ENCODE measurements at places on chromosomes 6 and 20. TPM values are rescaled to one million over a fixed set of nuclear protein-coding genes. Genes with fewer than 3 reads are reported as not detected.

TLDC2 gene
- not detected for total RNA-seq

SAPCD1 gene
- total RNA-seq, result 6.0 TPM

MYCT1 gene
- 0.55 TPM for total RNA-seq

IDH3B gene
- total RNA-seq, result 261 TPM

COL10A1 gene
- total RNA-seq, result not detected

ZKSCAN3 gene
- 1.9 TPM for total RNA-seq

DPPA5 gene
- not detected for total RNA-seq

SYNDIG1 gene
- total RNA-seq, result not detected

XKR7 gene
- total RNA-seq, result not detected

HCRTR2 gene
- total RNA-seq, result not detected

ARG1 gene
- total RNA-seq, result not detected

PHACTR3 gene
- 26.4 TPM for total RNA-seq

TPX2 gene
- total RNA-seq, result 128 TPM

CALHM6 gene
- total RNA-seq, result not detected

GUCA1A gene
- total RNA-seq, result not detected

TAF4 gene
- 9.6 TPM for total RNA-seq

LY6G6C gene
- total RNA-seq, result 0.22 TPM

VNN1 gene
- total RNA-seq, result 0.12 TPM

GRM1 gene
- total RNA-seq, result not detected

CLDN20 gene
- total RNA-seq, result not detected

SLC32A1 gene
- not detected for total RNA-seq

TRIM38 gene
- 6.4 TPM for total RNA-seq

WFDC12 gene
- total RNA-seq, result not detected

CTCFL gene
- not detected for total RNA-seq

SRMS gene
- 0.63 TPM for total RNA-seq

KHDRBS2 gene
- not detected for total RNA-seq

SLC4A11 gene
- total RNA-seq, result 26.8 TPM

AGPAT4 gene
- 3.9 TPM for total RNA-seq

CD24 gene
- 125 TPM for total RNA-seq

TINAG gene
- not detected for total RNA-seq

GTF3C6 gene
- total RNA-seq, result 59.2 TPM

NOTCH4 gene
- total RNA-seq, result 1.7 TPM

MOCS1 gene
- 6.0 TPM for total RNA-seq

RNF39 gene
- 4.2 TPM for total RNA-seq

All from PC-3 (cell line).